NCI-H146 (cell line): ENCODE measurements at places on chromosomes 6 and 20.
A peak's percentile ranks its signal among the peaks of the same experiment; 100 is the strongest.

DNA sequence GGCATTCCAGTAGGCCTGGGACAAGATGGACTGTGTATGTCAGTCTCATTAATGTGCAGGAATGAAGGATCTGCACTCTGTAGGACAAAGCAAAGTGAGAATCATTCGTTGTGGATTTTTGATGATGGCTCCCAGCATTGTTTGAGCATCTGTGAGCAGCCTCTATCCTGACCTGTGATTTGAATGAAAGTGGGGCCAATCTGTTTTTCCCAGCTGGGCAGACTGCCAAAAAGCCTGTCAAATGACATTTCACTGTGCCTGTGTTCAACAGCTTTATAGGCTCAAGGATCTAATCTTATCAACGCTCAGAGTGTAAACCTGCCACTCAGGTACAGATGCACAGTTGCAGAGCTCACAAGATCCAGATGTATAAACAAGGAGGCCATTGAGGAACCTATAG is 86.7 kb upstream of the SYNDIG1 start:
- no peak for DNase-seq

GRCh38 chr6:20211941-20212391 is 303 bp downstream of the MBOAT1 start:
- peak; percentile 80 for DNase-seq

DNA sequence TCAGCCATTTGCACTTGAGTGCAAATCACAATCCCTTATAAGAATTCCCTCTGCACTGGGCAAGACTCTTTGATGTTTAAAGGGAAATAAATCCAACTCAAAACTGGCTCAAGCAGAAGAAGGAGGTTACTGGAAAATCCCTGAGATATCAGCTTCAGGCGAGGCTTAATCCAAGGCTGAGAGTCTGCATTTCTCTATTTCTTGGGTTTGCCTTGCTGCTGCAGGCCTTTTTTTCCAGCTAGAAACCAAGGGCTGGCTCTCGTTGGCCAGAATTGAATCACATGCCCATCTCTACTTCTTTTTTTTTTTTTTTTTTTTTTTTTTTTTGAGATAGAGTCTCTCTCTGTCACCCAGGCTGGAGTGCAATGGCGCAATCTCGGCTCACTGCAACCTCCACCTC is 11.7 kb downstream of the HCK start:
- no peak for DNase-seq

- no peak for DNase-seq
Measured at GRCh38 chr6:20377623-20378265, 23.9 kb upstream of the E2F3 start.

- DNase-seq, result peak; percentile 56
Measured at GRCh38 chr6:157570104-157570503, 189.1 kb downstream of the ZDHHC14 start.
